ENCODE measurements at places on chromosomes 12 and 14. TPM values are rescaled to one million over a fixed set of nuclear protein-coding genes. Genes with fewer than 3 reads are reported as not detected.

The MOK gene
- total RNA-seq: 25.4 TPM

The PYGL gene
- total RNA-seq: 49.7 TPM

The OASL gene
- total RNA-seq: 0.53 TPM

DNA sequence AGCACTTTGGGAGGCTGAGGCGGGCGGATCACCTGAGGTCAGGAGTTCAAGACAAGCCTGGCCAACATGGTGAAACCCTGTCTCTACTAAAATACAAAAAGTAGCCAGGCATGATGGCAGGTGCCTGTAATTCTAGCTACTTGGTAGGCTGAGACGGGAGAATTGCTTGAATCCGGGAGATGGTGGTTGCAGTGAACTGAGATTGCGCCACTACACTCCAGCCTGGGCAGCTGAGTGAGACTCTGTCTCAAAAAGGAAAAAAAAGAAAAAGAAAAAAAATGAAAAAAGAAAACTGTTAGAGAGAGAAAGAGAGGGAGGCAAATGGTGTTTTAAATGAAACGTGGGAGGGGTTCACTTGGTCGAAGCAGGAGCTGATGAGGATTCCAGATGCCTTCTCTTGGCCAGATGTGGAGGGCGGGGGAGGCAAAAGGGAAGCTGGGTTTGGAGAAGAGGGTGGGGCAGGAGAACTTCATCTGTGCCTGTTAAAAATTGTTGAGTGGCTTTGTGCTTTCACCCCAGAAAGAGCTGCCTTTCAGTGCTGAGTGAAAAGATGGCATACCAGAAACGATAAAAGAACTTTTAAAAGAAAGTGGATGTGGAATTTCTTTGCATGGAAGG lies 1.1 kb downstream of the EMP1 start:
- DNase-seq: peak; percentile 85

DNA sequence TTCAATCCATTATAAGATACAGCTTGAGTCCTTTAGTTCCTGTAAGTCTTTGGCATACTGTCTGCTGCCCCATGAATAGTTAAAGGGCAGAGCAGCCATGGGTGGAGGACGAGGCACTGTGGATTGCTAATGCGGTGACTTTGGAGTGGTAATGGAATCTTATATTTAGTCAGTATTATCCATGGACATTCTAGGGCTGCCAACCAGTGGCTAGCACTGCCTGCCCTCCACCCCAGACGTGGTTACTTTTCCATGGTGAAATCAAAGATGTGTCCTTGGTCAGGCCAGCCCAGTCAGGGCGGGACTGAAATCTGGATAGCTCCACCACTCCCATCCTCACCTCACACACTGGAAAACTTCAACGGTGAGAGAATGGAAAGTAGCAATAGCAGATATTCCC lies 2.3 kb downstream of the TTC9 start:
- DNase-seq: no peak

DNA sequence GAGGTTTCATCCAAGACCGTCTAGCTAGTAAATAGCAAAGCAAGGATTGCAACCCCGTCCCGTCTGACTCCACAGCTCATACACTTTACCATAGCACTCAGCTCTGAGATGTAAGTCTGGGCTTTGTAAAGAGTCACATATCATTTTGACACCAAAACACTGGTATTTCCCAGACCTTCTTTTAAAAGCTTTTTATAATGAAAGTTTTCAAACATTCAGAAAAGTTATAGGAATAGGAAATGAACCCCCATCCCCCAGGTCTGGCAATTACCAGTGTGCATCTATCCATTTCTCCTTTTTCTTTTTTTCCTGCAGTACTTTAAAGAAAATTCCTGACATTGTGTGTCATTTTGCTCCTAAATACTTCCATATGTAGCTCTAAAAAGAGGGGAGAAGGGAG lies 183.6 kb upstream of the CCND2 start:
- DNase-seq: no peak

DNA sequence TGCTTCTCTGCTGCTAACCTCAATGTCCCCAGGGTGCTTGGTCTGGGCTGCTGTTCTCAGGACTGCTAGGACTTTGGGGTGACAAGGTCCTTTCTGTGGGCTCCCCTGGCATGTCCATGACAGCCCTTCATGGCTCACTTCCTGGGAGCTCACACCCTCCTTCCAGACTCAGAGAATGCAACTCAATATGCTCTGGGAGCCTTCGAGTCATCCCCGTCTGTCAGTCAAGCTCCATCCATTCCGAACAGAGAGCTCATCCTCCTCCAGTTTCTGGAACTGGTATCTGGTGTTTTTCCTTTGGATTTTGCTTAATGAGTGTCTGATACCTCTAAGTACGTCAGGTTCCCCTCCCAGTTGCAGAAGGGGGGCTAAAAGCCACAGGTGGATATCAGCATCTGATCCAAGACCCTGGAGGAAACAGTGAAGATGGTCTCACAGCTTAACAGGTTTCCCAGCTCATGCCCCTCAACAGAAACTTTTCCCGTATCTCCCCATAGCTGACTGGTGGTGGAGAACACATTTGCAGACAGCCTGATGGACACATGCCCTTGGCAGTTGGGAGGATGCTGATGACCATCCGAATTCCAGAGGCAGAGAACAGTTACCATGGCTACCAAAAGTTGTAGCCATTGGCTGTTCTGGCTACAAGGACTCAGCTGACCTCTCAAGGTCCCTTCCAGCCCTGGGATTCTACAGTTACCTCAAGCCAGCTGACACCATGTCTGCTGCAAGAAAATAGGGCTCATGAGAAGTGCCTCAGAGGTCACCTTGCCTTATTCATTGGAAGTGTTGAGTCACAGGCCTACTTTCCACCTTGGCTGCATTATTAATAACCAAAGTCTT lies 9.5 kb upstream of the RAB35 start:
- no peak for DNase-seq

GRCh38 chr12:49322367-49322707 lies 718 bp upstream of the TROAP start:
- DNase-seq: no peak

DNA sequence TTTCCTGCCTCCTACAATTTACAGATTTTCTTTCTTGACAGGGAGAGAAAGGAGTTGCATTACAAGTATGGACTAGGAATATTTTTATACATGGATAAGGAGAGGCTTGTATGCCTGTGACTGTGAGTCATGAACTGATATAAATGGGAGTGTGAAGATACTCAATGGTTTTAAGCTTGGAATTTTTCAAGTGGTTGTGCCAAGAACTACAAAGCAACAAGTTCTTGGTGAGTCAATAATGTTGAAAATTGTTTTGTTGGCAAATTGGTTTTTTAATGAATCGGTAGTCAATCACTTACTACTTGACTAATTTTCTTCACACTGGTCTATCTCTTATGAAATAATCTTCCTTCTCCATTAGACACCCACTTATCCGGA lies 58.9 kb upstream of the HMGA2 start:
- DNase-seq: no peak

DNA sequence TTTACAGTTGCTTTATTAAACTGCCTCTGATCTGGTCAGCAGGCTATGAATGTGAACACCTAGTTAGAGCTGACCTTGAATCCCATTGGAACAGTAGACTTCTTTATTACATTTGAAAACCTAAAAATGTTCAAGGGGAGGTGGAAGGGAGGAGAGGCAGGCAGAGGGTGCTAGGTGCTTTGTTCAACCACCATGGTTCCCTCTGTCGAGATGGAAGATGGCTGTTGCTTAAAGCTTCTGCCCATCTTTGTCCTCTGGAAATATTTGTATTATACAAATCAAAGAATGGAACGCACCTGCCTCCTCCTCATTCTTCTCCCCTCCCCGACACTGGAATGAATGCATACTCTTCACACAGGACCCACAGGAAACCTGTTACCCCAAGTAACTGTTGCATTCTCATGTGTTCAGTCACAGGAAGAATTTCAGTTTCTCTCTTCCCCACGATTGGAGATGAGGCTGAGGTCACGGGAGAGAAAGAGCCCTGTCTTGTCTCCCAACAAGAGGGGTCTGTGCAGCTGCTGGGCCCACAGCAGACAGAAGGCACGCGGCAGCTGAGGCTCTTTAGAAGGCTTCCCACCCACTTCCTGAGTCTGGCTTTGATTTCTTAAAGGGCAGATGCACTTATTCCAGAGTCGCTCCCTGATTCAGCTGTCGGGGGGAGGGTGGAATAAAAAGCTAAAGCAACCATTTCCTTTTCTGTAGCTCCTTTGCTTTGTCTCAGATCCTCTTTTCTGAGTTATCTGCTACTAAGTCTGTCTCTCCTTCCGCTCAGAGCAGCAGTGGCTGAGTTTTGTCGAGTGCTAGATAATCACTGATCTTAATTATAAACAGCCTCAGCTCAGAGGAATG lies 217.9 kb upstream of the BTG1 start:
- no peak for DNase-seq

Measured in suprapubic skin (tissue), 4 donors.